ENCODE measurements at places on chromosomes 3 and 15.

DNA sequence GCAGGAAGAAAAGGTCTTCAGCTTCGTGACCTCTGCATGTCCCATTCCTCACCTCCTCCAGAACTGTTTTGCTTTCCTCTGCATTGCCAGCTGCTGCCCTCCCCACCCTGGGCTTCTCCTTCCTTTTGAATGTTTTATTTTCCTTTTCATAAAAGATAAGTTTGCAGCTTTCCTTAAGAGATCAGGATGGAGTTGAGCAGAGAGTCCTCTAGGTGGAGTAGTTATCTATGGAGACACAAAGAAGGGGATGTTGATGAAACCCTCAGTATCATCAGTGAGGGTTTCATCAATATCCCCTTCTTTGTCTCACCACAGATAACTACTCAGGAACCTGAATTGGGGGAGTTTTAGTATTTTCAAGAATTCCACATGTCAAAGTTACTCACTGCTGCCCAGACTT lies 19.0 kb upstream of the SLC25A36 start:
- peak; percentile 62 for DNase-seq

DNA sequence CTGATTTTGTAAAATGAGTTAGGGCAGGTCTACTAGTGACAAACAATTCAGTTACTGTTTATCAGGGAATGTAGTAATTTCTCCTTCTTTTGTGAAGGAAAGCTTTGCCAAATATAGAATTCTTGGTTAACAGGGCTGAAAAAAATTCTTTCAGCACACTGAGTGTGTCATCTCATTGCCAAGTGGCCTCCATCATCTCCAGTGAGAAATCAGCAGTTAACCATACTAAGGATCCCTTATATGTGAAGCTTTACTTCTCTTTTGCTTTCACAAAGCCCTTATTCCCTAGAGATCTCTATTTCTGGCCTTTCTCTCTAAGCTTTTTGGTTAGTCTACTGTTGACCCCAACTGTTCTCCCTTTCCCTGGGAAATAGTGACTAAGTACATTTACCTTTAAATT lies 269.1 kb downstream of the SCAPER start:
- peak; percentile 4 for DNase-seq

GRCh38 chr3:144128108-144128892 lies 156.7 kb downstream of the DIPK2A start:
- DNase-seq: no peak

DNA sequence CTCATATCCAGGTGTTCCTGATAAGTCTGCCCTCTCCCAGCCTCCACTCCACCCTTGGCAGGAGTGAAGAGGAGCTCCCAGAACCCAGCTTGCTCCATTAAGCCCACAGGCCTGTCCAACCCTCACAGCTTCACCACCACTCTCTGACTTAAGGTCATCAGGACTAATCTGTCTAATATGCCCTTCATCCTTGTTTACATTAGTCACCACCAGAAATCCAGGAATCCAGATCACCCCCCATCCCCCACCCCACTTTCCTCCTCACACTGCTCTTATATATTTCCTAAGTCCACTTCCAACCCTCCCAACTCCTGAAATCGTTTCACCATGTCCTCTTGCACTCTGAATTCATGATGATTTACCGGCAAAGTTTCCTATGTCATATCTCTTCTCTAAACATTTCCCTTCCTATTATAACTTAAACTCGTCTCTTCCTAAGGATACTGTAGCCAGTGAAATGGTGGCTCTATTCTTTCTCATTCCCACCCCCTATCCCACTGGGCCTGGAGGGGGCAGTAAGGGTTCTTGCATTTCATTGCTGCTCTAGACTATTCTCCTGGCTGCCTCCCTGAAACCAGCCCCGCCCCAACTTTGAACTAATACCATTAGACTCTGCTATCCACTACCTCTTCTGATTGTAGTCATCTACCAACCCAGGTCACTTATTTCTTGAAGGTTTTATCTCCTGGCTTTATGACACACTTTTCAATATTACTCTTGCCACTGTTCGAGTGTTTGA lies 43.4 kb downstream of the PPP2R3A start:
- DNase-seq: no peak

DNA sequence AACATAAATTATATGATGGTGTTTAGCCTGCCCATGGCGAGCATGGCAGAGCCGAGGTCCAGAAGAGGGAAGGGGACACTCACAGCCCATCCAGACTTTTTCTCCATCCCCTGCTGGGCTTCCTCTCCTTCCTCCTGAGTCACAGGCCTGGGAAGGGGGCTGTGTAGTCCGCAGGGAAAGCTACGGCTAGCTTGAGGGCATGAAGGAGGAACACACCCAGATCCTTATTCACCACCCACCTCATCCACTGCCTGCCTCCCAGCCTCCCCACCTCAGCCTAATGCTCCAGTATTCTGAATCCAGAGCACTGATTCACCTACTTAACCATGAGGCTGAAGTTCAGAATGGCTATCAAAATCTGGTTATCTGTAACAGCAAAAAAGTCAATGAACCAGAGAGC lies 97.8 kb downstream of the OXNAD1 start:
- DNase-seq: no peak

DNA sequence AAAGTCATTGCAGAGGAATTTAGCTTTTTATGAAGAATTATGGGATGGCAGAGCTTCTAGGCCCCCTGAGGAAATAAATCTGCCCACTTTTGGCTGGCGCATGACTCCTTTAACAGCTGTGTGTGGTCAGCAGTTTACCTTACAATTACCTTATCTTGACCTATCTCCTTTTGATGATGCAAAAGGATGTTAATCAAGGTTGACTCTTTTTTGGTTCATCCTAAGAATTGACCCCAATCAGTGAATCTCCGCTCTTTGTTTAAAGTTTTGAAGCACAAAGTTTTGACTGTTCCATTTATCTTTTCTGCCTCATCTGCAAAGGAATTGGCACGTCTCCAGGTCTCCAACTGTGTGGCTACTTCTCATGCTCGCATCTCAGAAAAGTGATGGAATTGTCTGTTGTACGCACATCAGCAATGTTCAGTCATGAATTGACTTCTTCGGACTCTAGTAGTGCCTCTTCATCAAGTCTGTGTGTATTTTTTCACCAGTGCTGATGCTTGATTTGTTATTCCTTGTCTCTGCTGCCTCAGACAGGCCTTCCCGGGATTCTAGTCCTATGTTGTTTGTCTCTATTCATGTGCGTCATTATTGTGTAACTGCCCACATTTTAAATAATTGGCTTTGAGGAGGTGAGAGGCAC lies 196.2 kb upstream of the CFAP20DC start:
- no peak for DNase-seq

DNA sequence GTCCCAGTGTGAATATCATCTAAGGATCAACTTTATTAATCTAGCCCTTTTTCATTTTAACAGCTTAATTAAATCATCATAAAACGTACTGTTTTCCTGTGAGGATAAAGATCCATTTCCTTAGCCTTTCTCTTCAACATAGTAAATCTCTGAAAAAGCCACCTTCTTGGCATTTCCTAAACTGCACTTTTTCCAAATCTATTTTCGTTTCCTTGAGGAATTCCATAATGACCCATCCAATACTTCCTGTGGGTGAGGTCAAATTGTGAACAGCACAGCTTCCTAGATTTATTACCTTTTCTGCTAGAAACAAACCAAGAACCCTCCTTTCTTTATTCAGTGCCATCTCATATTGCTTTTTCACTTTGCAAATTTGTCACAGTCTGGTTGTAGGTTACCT lies 129.4 kb upstream of the CNTN4 start:
- DNase-seq: no peak

GRCh38 chr15:62719316-62719715 lies 323.2 kb upstream of the TPM1 start:
- DNase-seq: no peak

DNA sequence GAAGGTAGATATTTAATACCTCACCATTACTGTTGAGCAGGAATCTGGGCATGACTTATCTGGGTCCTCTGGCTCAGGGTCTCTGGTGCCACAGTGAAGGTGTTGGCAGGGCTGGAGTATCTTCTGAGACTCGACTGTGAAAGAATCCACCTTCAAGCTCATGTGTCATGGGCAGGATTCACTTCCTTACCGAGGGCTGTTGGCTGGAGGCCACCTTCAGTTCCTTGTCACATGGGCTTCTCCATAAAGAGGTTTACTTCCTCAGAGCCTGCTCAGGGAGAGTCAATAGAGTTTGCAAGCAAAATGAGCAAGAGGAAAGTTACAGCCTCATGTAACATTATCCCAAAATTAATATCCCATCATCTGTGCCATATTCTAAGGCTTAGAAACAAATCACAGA lies 459.5 kb downstream of the NR2F2 start:
- DNase-seq: no peak

DNA sequence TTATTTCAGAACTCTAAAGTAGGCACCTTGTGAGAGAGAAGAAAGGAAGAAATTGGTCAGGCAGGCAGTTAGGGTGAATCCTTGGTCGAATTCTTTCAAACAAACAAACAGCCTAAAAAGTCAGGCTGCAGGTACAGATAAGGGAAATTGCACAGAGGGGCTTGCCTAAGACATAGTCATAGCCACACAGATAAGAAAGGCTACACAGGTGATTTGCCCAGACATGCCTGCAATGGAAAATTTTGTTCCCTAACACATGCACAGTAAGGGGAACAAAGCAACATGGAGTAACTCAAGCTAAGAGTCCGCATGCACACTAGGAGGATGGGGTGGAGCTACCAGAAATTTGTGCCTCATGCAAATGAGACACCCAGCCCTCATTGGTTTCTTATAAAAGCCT lies 91.4 kb upstream of the TUSC7 start:
- DNase-seq: no peak

Data from Kasumi-1 (cell line).